Spleen (tissue), 13 donors: ENCODE measurements at places on chromosomes 12 and 14. TPM values are rescaled to one million over a fixed set of nuclear protein-coding genes. Genes with fewer than 3 reads are reported as not detected.
A peak's percentile ranks its signal among the peaks of the same experiment; 100 is the strongest.

DNA sequence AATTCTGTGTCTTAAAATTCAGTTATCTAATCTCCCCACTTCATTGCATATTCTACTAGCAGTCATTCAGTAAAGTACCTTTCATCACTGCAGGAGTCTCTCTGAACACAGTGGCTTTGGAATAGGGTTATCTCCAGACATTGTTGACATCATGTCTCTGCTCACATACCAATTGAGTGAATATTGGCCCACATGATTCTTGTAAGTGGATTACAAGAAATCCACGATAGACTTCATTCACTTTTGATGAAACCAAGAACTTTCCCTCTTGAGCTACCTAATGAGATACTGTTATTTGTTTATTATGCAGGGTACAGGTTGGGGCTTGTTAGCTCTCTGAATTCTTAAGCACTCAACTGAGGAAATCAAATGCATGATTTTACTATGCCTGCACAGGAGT lies 284.9 kb downstream of the RAD51B start:
- DNase-seq: no peak

DNA sequence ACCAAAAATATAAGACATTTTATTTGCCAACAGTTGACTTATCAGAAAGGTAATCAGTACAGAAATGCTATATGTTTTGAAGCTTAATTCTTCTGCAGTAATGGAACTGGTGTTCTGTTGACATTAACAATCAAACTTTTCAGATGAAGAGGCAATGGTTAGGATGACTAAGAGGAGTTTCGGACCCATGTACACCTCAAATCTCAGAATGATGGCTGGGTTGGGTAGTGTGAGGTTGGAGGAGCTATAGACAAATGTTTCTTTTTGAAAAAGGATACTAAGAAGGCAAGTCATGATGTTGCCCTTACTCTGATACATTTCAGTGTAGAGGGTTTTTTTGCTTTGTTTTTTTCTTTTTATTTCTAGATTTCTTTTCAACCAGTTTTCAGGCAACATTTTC lies 66.9 kb downstream of the KNTC1 start:
- no peak for DNase-seq

DNA sequence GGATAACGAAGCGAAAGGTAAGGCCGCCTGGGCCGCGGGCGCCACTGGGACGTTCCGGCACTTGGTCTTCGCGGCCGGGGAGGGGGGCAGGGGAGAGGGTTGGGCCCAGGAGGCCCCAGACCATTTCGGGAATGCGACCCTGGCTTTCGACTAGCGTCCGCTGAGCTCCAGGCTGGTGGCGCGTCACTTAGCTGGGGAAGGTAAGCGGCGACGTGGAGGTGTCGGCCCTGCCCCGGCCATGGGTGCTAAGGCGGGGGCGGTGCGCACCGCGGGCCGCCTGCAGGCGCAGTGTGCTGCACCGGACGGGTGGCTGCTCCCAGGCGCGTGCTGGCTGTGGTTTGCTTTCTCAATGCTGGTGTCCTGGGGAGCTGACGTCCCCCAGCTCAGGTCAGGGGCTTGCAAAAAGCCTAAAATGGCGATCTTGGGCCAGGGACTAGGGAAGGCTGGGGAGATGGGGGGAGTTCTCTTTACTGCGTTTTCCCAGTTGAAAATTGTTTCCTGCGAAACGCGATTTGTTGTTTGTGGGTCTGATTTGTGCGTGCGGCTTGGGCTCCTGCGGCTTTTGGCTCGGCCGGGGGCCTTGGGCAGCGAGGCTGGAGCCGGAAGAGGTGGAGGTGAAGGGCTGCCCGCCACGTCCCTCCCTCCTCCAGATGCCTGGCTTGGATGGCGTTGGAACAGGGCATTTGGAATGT lies 1.2 kb downstream of the HOXC10 start:
- no peak for DNase-seq

DNA sequence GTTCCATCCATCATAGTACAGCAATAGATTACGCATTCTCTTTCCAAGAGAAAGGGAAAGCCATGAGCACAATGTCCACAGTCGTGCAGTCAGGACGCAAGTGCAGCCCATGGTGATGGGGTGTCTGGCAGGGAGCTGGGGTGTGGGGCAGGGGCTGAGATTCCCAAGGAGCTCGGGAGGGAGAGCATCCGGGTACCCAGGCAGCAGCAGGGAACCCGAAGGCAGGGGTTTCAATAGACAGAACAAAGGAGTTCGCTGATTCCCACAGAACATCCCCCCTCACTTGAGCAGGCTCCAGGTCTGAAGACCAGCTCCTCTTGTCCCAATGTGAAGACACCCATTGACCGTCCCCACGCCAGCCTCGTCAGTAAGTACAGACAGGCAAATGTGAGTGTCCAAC lies 13.5 kb downstream of the ANHX start:
- DNase-seq: no peak

DNA sequence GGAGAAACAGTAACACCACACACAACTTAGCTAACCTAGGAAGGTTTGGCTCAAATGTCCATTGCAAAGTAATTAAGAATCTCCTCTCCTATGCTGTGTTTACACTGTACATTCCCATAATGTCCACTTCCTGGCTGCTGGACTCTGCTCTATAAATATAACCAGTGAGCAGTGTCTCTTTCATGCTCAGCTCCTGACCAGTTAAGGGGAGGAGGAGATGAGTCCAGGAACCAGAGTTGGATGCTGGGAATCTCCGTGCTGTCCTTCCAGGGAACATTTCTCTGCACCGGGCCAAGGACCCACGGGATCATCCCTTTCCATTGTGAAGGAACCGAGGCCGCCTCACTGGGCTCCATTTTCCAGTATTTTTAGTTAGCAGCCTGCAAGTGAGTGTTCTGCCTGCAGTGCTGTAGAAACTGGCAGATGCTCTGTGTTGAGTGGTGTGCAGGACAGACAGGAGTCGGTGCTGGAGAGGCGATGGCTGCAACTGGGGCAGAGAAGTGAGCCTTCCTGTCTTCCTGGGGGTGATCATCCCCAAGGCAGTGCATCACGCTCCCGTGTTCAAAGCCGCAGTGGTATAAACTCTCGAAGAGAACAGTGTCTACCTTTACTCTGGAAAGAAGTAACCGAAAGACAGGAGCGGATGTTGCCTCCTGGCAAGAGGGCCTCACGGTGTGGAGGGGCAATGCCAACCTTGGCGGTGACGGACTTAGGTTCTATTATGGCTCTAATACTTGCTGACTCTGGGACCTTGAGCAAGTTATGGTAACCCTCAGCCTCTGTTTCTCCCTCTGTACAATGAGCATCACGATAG lies 195.5 kb downstream of the CACNA1C start:
- DNase-seq: no peak

GRCh38 chr12:3002646-3003045 lies 43.4 kb downstream of the TEAD4 start:
- no peak for DNase-seq

DNA sequence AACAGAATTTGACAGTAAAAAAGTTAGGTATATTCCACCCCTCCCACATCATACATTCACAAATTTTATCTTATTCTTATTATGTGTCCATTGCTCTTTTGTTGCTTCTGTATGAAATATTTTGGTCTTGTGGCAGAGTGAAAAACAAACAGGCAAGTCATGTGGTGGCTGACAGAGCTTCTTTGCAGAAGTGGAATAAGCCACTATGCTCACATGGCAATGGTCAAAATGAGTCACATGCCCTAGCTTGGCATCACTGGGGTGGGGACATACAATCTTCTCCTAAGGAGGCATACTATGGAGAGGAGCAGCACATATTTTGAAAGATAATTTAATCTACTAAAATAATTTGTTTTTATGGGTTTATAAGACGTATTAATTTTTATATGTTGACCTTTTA lies 27.7 kb upstream of the CMA1 start:
- DNase-seq: no peak

DNA sequence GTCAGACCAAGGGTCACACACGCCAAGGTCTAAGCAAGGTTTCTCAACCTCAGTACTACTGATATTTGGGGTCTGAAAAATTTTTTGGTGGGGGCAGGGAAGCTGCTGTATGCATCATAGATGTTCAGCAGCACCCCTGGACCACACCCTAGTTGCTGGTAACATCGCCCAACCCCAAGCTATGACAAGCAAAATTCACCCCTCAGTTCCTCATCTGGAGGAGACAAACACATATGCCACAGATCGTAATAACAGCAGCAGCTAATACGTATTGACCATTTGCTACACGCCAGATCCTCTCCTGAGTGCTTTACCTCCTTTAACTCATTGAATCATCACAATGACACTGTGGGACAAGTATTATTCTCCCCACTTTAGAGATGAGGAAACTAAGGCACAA lies 46.4 kb downstream of the ACTN1 start:
- no peak for DNase-seq

GRCh38 chr12:19316425-19316824 lies 122.9 kb upstream of the AEBP2 start:
- no peak for DNase-seq

GRCh38 chr12:121581686-121582429 lies 1.0 kb upstream of the KDM2B start:
- no peak for DNase-seq

DNA sequence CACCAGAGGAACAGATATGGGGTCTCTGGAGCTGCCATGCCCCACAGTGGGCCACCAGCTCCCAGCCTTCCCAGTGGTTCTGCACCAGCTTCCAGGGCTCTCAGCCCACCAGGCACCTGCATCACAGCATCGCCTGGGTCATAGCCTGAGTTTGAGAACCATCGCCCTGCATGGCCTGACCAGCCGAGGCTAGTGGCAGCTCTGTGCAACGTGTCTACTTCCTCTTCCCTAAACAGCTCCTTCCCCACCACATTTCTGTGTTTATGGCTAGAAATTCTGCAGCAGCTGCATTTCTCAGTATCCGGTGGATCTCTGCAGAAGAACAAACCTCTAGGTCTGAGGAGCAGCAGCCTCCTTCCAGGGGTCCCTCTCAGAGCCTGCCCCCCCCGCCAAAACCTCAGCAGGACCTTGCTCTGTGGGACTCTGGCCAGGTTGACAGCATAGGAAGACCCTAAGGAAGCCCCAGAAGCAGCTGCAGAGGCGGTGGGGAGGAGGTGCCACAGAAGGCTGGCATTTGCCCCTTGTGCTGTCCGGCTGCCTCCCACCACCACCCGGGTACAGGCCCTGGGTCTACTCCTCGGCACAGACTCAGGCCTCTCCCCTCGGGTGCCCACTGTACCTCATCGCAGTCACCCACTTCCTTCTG lies 47.7 kb downstream of the PSMA6 start:
- peak; percentile 88 for DNase-seq

DNA sequence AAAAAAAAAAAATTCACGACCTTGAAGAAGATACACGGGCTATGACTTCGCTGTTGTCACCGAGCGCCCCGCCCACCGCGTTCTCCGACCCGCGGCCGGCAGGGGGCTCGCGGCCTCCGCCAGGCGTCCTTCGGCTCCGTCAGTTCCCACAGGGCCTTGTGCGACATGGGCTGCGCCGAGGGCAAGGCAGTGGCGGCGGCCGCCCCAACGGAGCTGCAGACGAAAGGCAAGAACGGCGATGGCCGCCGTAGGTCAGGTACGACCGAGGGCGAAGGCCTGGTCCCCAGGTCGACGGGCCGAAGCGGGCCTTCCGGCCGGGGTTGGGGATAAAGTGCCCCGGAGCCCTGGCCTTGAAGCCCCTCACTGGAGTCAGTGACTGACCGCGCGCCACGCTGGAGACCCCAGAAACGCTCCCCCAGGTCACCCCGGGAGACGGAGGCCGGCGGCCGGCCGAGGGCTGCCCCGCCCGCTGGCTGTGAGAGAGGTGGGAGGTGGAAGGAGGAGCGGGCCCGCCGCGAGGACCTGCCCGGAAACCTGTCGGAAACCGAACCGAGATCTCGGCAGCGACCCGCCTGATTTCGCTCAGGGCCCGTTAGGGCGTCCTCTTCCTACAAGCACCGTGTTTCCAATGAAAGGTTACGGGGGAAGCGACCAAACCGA lies at the start of gene TXNRD1:
TXNRD1 (plus strand) TSS at position 142 of the 660 bp plus-strand sequence; CDS start at position 166, 24 bp downstream.
- DNase-seq: peak; percentile 97

DNA sequence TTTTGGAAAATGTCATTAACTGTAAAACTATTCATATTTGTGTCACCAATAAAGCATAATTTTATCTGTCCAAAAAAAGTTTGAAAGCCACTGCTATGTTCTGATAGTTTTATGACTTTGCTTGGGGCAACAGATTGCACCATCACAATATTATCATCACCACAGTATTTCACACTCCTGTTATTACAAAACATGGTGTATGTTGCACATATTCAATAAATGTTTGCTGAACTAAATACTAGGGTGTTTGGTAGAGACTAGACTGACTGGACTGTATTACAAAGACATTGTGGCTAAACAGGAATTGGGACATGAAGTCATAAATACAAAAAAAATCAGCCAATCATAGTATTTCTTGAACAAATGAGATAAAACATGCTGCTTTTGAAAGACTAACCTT lies 55.1 kb downstream of the PAWR start:
- no peak for DNase-seq

- no peak for DNase-seq
Observed at GRCh38 chr12:130632642-130633041, 83.5 kb downstream of the RIMBP2 start.

GRCh38 chr12:117210266-117210918 lies 20.1 kb upstream of the FBXO21 start:
- no peak for DNase-seq

DNA sequence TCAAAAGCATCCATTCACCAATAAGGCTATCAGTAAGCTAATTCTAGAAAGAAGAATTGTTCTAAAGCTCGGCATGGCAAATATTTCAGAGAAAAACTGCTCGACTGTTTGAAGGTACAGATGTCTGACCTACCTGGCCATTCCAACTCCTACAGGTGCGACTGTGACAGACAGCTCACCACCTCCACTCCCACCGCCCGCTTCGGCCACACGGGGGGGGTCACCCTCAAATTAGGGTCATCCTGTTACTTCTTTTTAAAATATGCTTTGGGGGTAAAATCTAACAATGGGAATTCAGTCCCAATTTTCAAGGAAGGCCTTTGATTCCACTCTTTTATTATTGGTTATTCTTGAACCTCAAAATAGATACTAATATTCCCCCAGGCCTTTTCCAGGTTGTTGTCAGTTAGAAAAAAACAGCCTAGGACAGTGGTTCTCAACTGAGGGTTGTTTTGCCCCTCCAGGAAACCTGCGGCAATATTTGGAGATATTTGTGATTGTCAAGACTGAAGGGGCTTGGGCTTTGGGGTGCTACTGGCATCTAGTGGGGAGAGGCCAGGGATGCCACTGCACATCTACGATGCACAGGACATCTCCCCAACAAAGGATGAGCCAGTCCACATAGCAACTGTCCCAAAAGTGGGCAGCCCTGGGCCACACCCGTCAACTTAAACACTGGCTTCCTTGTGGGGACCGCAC lies 81.2 kb downstream of the BCL11B start:
- peak; percentile 45 for DNase-seq

GRCh38 chr12:11863988-11864387 lies 206.8 kb upstream of the BCL2L14 start:
- DNase-seq: no peak

Gene EIF2S3B
- polyA plus RNA-seq: 0.96 TPM

Gene RNASE7
- polyA plus RNA-seq: not detected

Gene TOX4
- polyA plus RNA-seq: 17.5 TPM

Gene TROAP
- polyA plus RNA-seq: 4.8 TPM

Gene ERBB3
- polyA plus RNA-seq: 2.0 TPM

Gene SIX4
- polyA plus RNA-seq: 0.04 TPM

Gene RTL1
- polyA plus RNA-seq: under 0.01 TPM

Gene BEGAIN
- polyA plus RNA-seq: 4.1 TPM

Gene CLEC1B
- 0.67 TPM for polyA plus RNA-seq

Gene DNAI7
- 0.07 TPM for polyA plus RNA-seq

Gene SYT10
- not detected for polyA plus RNA-seq

Gene TPH2
- polyA plus RNA-seq: not detected

Gene CACNA2D4
- polyA plus RNA-seq: 4.9 TPM

Gene ZDHHC22
- polyA plus RNA-seq: not detected
